Heart left ventricle (tissue), 16 donors: ENCODE measurements at places on chromosomes 7 and 10. TPM values are rescaled to one million over a fixed set of nuclear protein-coding genes. Genes with fewer than 3 reads are reported as not detected.

DNA sequence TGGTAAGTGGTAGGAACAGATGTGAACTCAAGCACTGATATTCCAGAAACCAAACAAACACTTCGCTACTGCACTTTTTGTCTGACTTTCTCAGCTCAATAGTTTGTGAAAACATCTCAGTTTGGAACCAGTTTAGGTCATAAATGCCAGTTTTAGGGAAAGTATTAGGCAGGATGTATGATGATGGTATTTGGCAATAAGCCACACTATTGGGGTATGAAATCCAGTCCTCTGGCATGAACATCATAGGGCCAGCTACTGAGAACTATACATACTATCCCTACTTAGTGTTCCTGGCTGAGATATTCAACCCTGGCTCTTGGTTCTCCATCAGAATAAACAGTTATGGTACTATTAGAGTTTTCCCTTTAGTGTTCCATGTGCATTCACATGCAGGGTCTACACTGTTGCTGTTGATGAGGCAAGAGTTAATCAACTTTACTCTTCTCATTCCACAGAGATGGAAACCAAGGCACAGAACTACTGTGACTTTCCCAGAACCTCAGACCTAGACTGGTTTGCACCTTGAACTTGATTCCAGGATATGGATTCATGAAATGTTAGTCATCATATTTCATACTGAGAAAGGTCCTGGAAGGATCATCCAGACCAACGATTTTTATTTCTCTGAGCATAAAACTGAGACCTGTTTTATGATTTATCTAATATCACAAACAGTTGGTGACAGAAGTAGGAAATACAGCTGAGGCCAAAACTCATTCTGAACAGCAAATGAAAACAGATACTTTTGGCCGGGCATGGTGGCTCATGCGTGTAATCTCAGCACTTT lies 20.0 kb upstream of the IFIT2 start:
- DNase-seq: no peak

DNA sequence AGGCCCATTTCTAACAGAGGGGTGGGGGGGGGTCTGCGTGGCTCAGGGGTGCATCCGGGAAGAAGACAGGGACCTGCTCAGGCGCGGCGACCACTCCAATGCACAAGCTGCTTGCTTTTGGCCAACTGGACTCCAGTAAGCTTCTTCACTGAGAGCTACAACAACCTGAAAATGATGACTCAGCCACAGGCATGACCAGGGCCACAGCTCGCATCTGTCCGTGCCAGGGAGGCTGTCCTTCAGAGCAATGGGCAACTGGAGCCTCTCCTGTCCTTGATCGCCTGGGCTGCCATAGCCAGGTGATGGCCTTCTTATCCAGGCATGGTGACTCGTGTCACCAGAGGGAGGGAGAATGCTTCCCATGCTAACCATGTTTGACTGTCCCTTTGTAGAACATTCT lies 81.6 kb upstream of the RNF32 start:
- no peak for DNase-seq

DNA sequence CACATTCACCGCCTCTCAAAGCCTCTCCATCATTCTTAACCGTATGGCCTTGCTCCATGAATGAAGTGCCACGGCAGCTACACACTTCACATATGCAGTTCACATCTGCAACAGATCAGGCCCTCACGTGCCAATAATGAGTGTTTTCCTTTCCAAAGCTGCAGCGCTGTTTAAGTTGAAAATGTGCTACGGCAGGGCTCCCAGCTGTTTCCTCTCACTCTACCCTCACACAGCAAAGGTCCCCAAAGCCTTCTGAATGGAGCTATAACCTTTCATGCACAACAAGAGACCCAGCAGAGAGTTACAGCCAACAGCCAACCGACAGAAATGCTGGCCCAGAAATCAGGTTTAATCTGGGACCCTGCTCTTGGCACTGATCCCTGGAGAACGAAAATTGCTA lies 236.1 kb downstream of the ELMO1 start:
- no peak for DNase-seq

DNA sequence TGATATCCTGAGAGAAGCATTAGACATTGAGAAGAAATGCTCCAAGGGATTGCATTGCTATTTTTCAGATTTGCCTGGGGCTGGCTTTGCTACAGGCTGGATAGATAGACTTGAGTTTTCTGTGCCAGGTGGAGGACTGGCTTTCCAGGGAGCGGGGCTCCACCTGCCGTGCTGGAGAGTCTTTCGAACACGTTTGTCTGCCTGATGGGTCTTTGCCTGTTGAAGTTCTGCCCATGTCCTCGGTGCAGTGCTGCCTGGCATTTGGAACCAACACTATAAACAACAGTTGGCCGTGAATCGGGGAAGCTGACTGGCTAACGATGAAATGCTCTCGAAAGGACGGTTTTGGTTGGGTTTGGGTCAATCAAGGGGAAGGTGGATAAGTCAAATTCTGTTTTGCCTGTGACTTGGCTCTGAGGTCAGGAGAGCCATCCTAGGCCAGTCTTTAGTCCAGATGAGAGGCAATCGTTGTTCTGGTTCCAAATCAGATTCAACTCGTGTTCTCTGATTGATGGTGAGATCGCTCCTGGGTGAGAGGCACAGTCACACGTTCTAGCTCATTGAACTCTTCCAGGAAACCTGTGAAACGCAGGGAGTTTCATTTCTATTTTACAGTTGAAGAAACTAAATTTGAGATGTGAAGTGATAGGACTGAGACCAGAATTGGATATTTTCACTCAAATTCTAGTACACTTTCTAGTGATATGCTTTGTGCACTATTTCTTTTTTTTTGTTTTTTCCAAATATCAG lies 599.0 kb downstream of the TYW1 start:
- no peak for DNase-seq

DNA sequence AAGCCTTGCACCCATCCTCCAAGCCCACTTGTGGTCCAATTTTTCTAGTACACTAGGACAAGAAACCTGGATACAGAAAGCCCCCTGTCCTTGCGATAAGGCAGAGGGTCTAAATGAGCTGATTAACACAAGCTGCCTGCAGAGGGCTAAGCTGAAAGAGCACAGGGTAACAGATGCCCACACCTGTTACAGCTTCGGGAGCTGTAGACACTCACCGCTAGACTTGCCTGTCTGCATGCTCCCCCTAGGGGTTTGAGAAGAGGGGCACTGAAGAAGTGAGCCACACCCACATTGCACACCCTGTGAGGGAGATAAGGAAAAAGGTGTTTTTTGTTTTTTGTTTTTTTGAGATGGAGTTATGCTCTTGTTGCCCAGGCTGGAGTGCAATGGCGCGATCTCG lies 386.5 kb upstream of the AUTS2 start:
- no peak for DNase-seq

DNA sequence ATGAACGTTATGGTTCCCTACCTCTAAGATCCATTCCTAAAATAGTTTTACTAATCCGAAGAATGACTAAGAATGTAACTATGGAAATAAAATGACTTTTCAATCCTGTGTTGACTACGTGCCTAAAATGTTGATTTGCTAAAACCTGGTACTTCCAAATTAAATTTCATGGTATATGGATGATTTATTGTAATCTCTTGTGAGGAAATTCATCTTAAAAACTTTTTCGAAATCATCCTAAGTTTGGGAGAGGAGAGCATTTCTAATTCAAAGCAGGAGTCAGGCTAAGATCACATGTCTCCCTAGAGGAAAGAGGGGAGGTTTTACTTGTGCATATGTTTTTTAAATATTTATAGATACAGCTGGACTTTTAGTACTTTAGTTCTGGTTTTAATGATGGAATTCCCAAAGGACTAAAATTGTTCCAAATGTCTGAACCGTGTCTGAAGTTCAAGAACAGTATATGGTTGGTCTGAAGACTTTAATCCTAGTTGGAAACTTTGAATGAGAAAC lies 483.9 kb downstream of the AUTS2 start:
- DNase-seq: no peak

DNA sequence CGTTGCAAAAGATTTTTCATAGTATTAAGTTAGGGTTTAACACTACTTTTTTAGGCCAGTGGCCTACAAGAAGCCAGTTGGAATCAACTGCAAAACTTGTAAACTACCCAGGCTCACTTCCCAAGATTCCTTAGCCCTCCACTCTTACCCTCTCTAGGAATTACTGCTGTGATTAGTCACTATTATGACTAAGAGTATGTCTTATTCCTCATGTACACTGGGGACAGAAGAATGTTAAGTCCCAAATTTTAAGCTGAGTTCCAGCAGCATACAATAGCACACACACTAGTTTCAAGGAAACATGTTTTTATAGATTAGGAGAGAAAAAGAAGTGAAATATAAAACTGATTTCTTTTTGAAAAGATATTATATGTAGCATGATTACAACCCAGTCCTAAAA lies 42.8 kb downstream of the FBXL13 start:
- no peak for DNase-seq

DNA sequence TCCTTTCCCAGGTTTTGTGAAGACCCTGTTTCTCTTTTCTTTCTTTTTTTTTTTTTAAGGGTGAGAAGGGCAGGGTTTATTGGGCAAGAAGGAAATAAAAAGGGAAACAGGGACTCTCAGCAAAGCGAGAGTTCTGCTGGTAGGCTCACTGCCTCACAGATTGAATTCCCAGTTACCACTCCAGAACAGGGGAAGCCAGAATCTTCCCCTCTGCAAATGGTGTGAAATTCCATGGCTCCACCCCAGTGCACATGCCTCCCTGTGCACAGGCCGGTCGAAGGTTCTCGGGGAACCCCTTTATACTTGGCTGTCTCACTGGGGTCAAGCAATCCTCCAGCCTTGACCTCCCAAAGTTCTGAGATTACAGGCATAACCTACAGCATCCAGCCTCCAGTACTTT lies 10.5 kb upstream of the GUSB start:
- no peak for DNase-seq

MYH16 gene
- total RNA-seq: not detected

GRCh38 chr10:51800725-51801424 lies 101.5 kb upstream of the CSTF2T start:
- DNase-seq: no peak

DNA sequence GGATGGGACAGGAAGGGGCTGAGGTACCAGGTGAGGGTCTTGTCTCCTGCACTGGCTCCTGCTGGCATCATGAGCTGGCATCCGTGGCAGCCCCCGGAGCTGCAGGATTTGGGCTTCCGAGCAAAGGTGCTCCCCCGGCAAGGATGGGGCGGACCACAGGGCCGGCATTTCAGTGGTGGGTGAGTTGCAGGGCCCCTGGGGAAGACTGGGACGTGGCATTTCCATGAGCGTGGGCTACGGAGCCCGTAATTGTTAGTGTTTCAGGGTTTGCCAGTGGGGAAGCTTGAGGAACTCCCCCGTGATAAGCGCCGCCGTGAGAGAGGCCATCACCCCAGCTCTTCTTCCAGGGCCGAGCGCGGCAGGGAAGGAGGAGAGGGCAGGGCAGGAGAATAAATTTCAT lies 235.6 kb downstream of the MGMT start:
- DNase-seq: no peak

ACTR3C gene
- 1.6 TPM for total RNA-seq

DNA sequence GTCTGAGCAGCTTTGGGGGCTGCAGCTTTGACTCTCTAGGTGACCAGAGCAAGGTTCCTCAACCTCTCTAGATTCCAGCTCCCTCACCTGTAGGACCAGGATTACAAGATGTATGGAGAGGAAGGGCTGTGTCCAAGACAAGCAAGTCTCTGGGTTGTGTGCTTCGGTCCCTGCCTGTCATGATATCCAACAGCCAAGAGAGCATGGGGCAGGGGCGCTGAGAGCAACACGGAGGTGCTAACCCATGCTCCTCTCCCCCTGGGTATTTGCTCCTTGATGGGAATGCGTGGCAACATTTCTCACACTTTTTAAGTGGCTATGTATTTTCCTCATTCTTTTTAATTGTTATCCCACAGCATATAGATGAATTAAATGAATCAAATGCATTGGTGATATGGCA lies 10.3 kb downstream of the CDHR1 start:
- DNase-seq: no peak

HPSE2 gene
- total RNA-seq: not detected

HTR5A gene
- total RNA-seq: not detected

AKR1B1 gene
- 156 TPM for total RNA-seq

DNA sequence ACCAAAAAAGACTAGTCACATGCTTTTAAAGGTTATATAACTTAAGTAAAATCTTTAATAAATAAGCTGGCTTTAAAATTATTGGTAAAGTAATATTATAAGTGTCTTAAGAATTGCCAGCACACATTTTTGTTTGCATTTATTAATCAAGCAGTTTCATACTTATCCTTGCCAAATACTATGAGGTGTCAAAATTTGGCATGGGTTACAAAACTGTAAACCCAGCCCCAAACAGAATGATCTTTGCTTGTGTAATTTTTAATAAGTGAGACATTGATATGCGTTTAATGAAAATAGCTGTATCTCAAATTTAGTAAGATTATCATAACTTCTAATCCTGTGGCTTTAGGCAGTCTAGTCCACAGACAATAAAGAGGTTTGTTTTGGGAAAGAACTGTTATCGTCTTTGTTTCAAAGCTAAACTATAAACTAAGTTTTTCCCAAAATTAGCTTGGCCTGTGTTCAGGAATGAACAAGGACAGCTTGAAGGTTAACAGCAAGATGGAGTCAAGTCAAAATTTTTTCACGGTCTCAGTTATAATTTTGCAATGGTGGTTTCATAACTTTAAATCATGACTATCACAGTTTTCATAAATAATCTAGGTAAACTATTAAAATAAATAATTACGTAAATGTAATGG lies 72.8 kb downstream of the ST8SIA6 start:
- no peak for DNase-seq

GRCh38 chr7:151663382-151664100 lies 143.8 kb upstream of the RHEB start:
- no peak for DNase-seq

GRCh38 chr10:86155054-86155921 lies 211.3 kb downstream of the GRID1 start:
- no peak for DNase-seq

DNA sequence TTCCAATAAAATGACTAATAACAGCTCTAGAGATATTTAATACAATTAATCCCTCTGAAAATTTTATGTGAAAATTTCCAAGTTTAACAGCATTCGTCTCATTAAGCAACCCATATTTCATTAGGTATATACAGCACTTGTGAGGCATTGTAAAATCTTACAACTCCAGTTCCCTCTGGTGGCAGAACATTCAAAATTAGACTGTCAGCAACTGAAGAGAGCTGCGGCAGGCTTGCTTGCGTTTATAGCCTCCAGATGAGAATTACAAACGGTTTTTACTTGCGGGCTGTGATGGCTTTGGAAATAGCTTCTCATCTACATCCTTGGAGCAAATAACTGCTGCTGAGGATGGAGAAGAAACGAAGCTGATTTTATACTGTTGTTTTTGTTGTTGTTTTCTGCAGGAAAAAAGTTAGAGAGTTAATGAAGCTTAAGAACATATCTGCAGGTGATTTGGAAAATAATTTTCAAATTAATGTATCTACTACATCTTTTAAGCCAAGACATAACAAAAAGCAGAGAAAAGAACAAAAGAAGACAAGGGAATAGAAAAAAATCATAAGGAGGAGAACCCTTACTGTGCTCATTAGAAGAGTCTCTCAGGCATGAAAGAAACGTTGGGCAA lies 171.3 kb downstream of the MAGI2 start:
- DNase-seq: no peak

DNA sequence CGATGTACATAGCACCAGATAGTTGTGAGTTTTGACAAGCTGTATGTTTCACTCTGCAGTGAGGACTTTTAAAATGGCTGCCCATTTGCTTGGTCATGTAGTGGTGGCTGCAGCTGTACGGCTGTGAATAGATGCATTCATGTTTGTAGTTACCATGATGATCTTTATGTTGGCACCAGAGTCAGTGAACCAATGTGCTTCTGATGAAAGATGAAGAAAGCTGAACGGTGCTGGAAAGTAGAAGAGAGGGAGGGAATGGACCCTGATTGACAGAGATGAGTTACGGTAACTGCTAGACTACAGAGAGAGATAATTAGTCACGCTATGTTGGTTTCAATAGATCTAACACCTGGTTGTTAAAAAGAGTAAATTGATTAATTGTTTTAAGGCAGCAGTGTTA lies 256.8 kb downstream of the CELF2 start:
- DNase-seq: no peak
